ENCODE measurements at places on chromosomes 4 and X. TPM values are rescaled to one million over a fixed set of nuclear protein-coding genes. Genes with fewer than 3 reads are reported as not detected.

The CENPVL1 gene
- total RNA-seq = not detected

The GRIA3 gene
- total RNA-seq = under 0.01 TPM

The CXCL6 gene
- total RNA-seq = 18.8 TPM

The PPP4R3C gene
- not detected for total RNA-seq

The RNF128 gene
- not detected for total RNA-seq

The BST1 gene
- 24.2 TPM for total RNA-seq

The F8A3 gene
- 3.6 TPM for total RNA-seq

The ADGRG2 gene
- 1.0 TPM for total RNA-seq
